ENCODE measurements at places on chromosomes 3 and 15. TPM values are rescaled to one million over a fixed set of nuclear protein-coding genes. Genes with fewer than 3 reads are reported as not detected.

Gene TMEM207
- not detected for total RNA-seq

Gene GOLGA8O
- total RNA-seq = 0.09 TPM

Gene DGKG
- total RNA-seq = 0.27 TPM

Gene BOC
- 16.9 TPM for total RNA-seq

Gene CACNA2D2
- total RNA-seq = not detected

Gene SPATA12
- not detected for total RNA-seq

Measured in fibroblast of the aortic adventitia (primary cell).